ENCODE measurements at places on chromosomes 7 and 10.

- DNase-seq, result peak; percentile 50
These were observed 46.3 kb downstream of the INSYN2A start for GRCh38 chr10:127150136-127150535.

DNA sequence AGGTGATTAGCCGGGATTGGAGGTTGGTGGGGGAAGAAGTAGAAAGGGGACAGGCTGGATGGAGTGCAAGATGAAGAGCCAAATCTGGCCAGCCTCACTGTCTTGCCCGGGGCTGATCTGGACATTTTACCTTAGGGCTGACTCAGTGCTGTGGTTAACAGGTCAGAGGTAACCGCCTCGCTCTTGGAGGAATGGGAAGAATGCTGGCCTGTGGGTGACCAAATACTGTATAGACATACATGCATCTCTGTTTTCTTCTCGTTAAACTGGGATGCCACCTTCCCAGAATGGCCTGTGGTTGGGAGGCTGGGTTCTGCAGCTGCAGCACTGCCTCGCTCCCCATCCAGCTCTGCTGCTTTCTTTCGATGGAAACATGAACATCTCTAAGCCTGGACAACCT is 120.0 kb downstream of the SEC23IP start:
- no peak for DNase-seq

DNA sequence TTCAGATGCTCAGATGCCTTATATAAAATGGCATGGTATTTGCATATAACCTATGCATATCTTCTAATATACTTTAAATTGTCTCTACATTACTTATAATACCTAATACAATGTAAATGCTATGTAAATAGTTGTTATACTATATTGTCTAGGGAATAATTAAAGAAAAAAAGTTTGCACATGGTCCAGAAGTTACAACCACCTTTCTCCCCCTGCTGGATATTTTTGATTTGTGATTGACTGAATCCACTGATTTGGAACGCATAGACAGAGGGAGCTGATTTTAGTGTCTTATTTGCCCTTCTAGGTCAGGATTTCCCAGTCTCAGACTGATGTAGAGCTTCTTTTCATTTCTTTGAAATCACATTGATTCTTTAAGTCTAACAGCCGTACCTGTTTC is 31.8 kb downstream of the MDFIC start:
- DNase-seq, result no peak

DNA sequence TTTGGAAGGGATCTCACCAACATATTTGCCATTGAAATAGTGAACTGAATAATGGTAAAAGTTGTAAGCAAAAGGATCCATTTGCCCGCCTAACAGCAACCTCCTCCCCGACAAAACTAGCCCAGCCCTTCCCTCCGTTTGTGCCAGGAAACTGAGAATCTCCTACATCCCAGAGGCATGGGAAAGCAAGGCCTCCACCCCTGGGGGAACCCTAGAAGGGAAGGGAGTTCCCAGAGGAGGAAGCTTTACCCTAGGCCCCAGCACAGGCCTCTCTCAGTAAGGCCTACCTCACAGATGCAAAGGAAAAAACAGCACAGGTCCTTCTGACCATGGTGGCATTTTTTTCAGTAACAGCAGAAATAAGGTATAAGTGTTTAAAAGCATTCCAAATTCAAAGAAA is 229.7 kb downstream of the ELMO1 start:
- no peak for DNase-seq
